Fibroblast of upper back skin (primary cell): ENCODE measurements at places on chromosomes 3 and 15.
A peak's percentile ranks its signal among the peaks of the same experiment; 100 is the strongest.

DNA sequence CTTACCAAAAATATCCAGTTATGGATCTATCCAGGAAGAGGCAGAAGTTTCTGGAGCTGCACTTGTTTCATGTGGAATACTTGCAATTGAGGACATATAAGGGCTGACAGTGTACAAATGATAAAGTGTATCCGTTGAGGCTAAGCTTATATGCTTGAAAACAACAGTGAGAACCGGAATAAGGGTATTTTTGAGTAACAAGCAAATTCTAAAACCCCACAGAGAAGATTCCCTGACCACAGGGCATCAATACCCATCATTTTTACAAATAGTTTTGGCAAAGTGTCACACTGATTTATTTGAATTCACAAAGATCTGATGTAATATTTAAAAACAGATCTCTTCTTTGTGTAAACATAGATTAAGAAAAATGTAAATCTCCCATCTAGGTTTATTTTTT is 208.4 kb downstream of the FMN1 start:
- DNase-seq: no peak

DNA sequence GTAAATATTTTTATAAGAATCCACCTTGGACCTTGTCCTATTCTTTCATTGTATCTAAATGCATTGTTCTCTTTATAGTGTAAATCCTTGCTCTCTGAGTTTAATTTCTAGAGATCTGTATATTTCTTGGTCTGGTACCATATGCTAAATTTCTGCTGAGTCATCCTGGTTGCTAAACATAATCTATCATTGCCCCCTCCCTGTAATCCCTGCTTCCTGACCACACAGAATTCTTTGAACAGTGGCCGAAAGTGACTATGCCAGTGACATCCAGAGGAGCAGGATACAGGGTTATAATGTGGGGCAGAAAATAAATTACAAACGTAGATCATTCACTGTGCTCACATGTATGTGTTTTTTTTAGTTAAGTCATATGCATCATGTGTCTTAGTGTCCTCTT is 143.1 kb downstream of the DIPK2A start:
- DNase-seq: peak; percentile 28

- no peak for DNase-seq
Observed at GRCh38 chr3:18443665-18444594, 18.8 kb upstream of the SATB1 start.

- no peak for DNase-seq
Observed at GRCh38 chr15:50277370-50277769, 11.8 kb upstream of the HDC start.

GRCh38 chr15:65346856-65347598 is 30.8 kb downstream of the IGDCC3 start:
- DNase-seq: no peak

DNA sequence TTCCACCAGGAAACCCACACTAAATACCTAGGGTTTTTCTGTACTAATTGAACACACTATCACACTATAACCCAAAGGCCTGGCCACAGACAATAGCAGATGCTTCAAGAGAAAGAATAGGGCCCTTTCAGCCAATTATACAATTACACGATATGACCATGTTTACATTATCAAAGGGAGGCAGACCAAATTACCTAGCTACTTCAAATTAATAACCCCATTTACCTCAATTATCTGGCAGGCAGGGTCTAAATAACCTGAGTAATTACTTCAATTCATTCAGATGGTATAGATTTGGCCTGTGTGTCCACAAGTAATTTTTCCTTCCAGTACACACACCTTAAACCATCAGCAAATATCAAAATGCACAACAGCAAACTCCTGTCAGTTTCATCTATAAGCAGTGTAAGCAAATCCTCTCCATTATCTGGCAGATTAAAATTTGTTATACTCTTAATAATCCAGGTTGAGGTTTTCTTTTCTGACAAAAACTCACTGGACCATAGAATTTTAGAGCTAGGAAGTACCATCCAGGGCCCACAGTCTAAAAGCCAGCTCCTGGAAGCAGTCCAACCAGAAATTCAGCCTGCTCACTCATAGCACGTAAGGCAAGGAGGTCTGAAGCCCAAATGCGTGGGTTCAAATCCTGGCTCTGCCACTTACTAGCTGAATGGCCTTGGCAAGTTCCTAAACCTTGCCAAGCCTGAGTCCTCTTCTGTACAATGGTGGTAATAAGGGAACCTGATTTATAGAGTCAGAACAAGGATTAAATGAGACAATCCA is 51.8 kb downstream of the RFTN1 start:
- DNase-seq: no peak

DNA sequence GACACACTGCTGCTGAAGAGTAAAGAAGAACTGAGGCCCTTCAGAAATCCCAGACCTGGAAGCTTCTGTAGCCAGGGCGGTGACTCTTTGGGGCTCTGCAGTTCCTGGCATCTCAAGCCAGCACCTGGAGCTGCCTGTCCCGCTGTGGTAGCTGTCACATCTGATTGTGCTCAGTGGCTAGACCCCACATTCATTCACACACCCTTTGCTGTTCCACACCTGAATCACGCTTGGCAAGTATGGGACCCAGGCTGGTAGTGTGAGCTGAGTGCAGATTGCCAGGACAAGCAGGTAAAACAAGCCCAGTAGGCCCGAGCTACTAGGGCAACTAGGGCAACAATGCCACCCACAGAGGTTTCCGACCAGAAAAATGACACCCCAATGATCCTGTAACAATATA is 218.2 kb downstream of the VGLL3 start:
- no peak for DNase-seq

GRCh38 chr3:86653661-86654205 is 337.2 kb downstream of the VGLL3 start:
- no peak for DNase-seq

DNA sequence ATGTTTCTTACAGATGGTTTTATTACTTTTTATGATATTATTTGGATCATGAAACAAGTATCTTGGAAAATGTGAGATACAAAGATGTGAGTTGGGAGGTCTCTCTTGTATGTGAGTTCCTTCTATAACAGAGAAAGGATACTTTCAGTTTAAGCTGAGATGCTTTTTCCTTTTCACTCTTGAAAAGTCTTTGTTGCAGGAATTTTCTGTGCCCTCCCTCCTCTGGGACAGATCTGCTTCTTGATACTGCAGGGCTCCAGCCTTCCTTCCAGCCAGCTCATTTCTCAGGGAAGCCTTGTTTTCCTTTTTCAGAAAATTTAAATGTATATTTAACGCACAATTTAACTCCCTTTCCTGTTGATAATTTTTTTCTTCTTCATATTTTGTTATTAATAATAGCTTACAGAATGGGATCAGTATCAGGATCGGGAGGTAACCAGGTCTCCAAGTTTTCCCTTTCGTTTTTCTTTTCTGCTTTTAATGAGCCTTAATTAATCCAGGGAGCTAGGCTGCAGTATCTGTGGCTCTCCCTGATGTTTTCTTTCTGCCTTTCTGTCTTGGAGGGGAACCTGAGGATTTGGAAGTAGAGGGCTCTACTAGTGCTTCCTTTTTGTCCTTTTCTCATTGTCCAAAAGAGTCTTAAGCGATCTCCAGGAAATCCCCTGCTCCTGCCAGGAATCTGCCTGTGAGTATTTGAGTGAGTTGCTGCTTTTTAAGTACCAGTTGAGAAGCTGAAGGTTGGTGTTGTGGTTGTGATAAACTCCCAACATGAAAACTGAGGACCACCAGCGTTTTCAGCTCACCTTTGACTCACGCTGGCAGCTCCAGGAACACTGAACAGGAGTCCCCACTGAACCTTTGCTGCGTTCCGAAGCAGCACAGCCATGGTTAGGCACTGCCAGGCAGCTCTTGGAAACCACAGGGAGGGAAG is 105.7 kb downstream of the IGF1R start:
- no peak for DNase-seq

DNA sequence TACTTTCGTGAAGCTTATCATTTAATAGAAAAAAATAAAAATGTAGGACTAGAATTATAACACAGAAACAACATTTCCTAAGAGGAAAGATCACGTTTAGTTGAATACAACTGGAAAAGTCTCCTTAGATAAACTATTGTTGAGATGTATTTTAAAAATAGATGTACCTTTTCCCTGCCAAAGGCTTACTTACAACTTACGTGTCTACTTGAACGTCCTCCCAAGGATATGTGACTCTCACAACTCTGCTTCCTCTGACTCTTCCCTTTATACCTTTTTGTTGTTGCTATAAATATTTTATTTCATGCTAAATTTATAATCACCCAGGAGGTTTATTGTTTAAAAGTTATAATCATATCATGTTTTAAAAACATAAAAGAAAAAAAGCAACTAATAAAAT is 908.0 kb upstream of the ROBO1 start:
- DNase-seq: no peak

DNA sequence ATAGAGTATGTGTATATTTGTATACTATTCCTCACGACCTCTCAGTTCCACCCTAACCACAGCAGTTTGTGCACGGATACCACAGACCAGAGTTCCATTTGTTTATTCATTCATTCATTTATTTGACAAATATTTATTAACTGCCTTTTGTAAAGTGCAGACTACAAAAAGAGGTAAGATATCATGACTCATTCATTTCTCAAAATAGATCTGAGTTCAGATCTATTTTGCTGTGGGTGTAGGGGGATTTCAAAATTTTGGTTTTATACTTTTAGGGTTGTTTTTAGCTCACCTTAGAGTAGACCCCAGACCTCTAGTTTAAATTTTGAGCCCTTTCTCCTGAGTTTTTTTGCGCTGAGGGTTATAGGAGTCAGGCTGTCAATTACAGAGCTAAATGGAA is 76.1 kb upstream of the LRRFIP2 start:
- DNase-seq: no peak

GRCh38 chr3:62142331-62143085 is 230.8 kb downstream of the FEZF2 start:
- no peak for DNase-seq

DNA sequence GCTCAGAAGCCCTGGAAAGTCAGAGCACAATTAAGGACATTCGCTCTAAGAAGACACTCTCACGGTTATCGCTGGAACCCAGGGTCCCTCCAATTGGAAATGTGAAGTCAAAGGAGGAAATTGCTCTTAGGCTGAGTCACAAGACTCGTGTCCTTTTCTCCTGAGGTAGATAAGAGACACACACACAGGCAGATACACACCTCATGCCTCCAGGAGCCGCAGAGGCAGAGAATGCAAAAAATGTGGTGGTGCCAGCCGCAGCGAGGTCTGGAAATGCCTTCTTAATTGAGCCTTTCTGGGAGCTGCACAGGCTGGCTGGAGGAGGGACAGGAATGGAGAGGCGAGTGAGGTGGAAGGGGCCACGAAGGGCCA is 189.3 kb downstream of the OPA1 start:
- DNase-seq: no peak

DNA sequence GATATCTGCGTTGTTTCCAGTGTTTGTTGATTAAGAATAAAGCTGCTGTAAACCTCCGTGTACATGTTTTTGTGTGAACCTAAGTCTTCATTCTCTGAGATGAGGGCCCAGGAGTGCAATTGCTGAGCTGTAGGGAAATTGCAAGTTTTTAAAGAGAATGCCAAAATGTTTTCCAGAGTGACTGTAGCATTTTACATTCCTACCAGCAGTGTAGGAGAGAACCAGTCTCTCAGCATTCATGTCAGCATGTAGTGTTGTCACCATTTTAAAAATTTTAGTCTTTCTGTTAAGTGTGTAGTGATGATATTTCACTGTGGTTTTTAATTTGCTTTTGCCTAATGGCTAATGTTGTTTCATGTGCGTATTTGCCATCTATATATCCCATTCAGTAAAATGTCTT is 3.4 kb upstream of the MGLL start:
- peak; percentile 9 for DNase-seq

- no peak for DNase-seq
Observed at GRCh38 chr3:13403213-13403819, 16.8 kb downstream of the NUP210 start.

- DNase-seq: no peak
Observed at GRCh38 chr3:71693641-71694040, 31.6 kb downstream of the EIF4E3 start.

DNA sequence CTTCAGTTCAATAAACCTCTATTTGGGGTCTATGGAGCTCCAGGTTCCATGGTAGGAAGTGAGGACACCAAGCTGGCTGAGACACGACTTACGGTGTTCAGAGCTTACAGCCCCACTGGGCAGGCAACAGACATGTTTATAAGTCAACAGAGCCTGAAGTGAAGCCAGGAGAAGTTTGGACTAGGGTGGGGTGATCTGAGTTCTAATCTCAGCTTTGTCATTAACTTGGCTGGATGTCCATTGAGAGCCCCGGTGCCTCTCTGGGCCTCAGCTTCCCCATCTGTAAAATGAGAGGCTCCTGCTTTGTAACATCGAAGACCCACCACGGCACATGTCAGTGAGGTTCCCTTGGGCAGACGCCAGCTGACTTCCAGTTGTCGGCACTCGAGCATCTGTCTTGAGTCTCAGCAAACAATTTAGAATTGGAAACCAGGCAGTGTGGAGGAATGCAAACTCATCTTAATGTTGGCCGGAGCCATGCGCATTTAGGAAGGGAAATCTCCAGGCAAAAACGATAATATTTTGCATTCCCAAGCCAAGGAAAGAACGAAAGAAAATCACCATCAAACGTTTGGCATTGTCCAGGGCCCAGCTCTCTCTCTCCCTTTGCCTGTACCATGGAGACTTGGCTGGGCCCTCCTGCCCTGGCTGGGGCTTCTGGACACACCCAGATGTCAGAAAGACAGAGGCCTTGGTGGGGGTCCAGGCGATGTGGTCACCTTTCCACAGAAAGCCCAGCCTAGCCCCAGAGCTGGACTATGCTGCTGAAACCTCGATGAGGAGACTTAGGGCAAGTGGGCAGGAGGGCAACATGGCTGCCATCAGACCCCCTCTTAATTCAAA is 18.4 kb downstream of the ITGA11 start:
- DNase-seq: peak; percentile 55

- no peak for DNase-seq
Observed at GRCh38 chr15:43235536-43235935, 14.7 kb upstream of the EPB42 start.

DNA sequence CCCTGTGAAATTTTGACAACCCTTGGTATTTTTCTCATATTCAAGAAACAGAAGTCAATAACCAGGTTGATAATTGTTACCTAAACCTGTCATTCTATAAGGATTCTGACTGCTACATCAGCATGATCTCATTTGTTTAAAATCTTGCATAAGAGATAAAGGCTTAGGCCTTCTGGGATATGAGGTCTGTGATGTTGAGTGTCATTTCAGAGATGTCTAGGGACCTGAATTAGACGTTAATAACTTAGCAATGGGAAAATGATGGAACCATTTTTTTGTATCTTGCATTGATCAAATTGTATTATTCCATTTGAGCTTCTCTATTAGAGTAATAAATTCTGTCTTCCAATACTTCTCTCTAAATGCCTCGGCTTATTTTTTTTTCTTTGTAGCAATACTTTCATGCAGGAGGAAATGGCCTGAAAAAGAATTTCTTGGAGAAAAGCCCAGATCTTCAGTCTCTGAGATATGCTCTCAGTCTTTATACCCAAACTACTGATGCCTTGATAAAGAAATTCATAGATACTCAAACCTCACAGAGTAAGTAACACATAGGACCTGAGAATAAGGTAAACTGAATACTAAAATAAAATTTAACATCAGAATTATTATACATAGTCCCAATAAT is 589.3 kb downstream of the UNC13C start:
- DNase-seq: peak; percentile 1

- peak; percentile 27 for DNase-seq
Observed at GRCh38 chr15:34621675-34622074, 38.2 kb upstream of the GOLGA8B start.

- DNase-seq: no peak
Observed at GRCh38 chr15:68209735-68210408, 4.7 kb upstream of the CALML4 start.

GRCh38 chr3:106065831-106066230 is 197.0 kb upstream of the CBLB start:
- DNase-seq: no peak
